ENCODE measurements at places on chromosomes 1 and 21.
A peak's percentile ranks its signal among the peaks of the same experiment; 100 is the strongest.

GRCh38 chr1:156582388-156583017 lies 3.0 kb downstream of the TTC24 start:
- no peak overlapping the region for H3K27ac ChIP-seq
- H3K4me3 ChIP-seq: no peak overlapping the region
- no peak for DNase-seq
- no peaks in the 10 kb centered on the region for H3K4me1 ChIP-seq

DNA sequence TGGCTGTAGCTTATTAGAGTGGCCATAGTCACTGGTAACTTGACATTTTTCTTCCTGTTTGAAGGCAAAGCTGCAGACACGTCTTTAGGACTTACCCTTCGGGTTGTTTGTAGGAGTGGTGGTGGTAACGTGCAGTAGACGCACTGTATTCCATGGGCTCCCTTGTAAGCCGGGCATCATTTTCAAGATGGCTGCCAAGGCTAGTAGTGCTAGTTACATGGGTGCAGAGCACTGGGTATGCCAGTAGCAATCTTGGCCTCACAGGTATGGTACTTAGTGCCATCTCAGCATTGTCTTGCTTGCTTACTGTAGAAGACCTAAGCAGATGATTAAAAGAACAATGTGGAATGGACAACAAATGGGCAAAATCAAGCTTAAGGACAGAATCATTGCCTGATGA lies 1.9 kb downstream of the YBX1 start:
- peak; percentile 25 for DNase-seq
- peak overlapping the region; percentile 80 for H3K4me3 ChIP-seq
- H3K4me1 ChIP-seq: peaks cover 67% of the 10 kb centered on the region
- peak overlapping the region; percentile 96 for H3K27ac ChIP-seq

DNA sequence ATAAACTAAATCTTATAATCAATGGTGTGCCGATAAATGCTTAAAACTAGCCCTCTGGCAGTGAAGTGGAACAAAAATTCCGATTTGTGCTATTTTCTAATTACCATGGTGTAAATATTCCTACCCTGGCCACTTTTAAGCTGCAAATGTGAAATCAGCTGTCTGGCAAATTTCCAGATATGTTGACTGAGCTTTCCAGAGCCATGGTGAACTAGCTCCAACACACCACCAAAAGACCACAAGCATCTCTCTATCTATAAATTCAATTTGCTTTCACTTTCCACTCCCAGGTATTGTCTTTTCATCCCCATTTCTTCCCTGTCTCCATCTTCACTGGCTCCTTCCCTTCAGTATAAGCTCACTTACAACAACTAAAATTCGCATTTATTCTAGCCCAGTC lies 152.3 kb upstream of the RGS18 start:
- no peaks in the 10 kb centered on the region for H3K36me3 ChIP-seq
- no peaks in the 10 kb centered on the region for H3K4me1 ChIP-seq
- H3K4me3 ChIP-seq: no peak overlapping the region

DNA sequence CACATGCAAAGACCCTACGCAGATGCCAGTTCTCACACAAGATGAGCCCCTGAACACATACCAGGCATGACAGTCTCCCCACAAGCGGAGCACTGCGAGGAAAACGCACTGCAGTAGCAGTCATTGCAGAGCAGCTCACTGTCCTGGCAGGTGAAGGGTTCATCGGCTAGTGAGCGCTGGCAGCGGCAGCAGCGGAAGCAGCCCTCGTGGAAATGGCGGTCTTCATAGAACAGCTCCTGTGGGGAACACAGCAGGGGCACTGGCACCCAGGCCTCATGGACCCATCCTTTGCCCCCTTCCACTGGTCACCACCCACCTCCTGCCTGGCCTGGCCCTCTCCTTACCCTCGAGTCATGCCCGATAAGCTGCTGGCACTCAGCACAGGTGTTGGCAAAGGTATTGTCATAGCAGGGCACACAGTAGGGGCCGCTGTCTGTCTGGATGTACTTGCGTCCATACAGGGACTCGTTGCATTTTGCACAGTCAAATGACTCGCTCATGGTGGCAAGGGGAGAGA lies 6.3 kb downstream of the FHL3 start:
- H3K36me3 ChIP-seq: peaks cover 42% of the 10 kb centered on the region
- no peaks in the 10 kb centered on the region for H3K27me3 ChIP-seq
- H3K27ac ChIP-seq: peak overlapping the region; percentile 89

DNA sequence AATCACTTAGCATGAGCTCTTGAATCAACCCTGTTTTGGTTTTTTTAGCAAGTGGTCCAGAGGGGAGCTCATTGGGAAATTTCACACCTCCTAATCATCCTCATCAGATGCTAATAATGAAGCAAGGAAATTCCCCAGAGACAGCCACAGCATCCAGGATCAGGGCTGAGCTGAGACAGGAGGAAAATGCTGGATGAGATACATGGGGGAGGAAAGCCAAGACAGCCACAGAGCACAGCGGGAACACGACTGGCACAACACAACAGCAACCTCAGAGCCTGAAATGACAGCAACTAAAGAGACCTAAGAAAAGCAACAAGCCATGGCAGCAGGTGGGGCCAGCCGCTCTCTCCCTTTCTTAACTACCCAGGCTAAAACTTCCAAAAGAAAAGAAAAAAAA lies 70.4 kb downstream of the UBR4 start:
- no peak overlapping the region for H3K27ac ChIP-seq
- no peaks in the 10 kb centered on the region for H3K27me3 ChIP-seq
- DNase-seq: no peak
- no peaks in the 10 kb centered on the region for H3K4me1 ChIP-seq

- H3K4me1 ChIP-seq: peaks cover 65% of the 10 kb centered on the region
- peak overlapping the region; percentile 89 for H3K27ac ChIP-seq
Observed at GRCh38 chr1:200890818-200891773, 3.6 kb upstream of the INAVA start.

DNA sequence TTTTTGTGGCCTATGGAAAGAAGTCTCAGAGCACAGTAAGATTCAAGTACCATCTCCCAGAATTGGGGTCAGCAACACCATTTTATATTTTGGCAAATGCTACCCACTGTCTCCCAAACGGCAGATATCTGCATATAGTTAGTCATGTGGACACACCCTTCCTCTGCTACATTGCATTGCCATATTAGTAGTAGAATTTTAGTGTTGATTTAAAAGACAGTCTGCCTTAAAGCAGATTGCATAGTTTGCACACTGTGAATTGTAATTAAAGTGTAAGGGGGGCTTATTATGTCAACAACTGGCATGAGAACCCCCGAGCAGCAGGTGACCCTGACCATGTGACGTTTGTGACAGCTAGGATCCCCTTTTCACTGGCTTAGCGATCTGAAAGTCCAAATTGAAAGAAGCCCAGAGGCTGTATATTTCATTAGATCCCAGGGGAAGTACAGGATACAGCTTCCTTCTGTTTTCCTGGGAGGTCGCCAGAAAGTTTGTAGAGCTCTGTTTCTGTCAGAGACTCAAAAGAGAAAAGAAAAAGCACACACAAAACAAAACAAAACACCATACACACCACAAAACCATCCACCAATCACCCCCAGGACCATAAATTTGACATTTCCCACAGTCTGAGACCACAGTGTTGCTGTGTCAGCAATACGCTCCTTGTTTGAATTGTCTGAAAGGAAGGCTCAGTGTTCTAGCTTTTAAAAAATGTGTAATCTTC lies 172.4 kb downstream of the NFIA start:
- H3K4me1 ChIP-seq: peaks cover 26% of the 10 kb centered on the region
- H3K36me3 ChIP-seq: peaks cover 5% of the 10 kb centered on the region
- DNase-seq: no peak
- no peak overlapping the region for H3K4me3 ChIP-seq
- H3K27me3 ChIP-seq: no peaks in the 10 kb centered on the region
- no peak overlapping the region for H3K27ac ChIP-seq

DNA sequence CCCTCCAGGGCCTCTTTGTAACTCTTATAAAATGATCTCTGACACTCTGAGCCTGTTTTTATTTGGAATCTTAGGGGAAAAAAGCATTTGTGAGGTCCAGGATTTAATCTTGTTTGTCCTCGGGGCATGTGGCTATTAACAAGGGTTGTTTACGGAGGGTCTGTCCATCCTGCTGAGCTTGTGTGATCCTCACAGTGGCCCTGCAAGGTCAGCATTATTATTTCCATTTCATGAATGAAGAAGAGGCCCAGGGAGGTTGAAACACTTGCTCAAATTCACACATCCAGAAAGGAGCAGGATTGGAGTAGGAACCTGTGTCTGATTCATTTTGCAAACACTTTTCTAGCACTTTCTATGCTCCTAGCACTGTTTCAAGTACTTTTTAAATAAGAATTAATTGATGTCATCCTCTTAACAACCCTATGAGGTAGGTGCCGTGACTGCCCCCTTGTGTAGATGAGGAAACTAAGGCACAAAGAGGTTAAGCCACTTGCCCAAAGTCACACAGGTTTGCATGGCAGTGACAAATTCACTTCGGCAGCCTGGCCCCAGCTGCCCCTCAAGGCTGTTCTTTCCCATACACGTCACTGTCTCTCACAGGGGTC lies 178.9 kb downstream of the MIS18A start:
- no peak overlapping the region for H3K27ac ChIP-seq
- no peaks in the 10 kb centered on the region for H3K4me1 ChIP-seq
- no peak overlapping the region for H3K4me3 ChIP-seq
- DNase-seq: no peak
- peaks cover 63% of the 10 kb centered on the region for H3K27me3 ChIP-seq

GRCh38 chr1:70874063-70874462 lies 173.6 kb downstream of the PTGER3 start:
- no peak overlapping the region for H3K4me3 ChIP-seq
- H3K27me3 ChIP-seq: no peaks in the 10 kb centered on the region
- no peaks in the 10 kb centered on the region for H3K36me3 ChIP-seq
- no peak for DNase-seq
- no peak overlapping the region for H3K27ac ChIP-seq
- no peaks in the 10 kb centered on the region for H3K4me1 ChIP-seq

DNA sequence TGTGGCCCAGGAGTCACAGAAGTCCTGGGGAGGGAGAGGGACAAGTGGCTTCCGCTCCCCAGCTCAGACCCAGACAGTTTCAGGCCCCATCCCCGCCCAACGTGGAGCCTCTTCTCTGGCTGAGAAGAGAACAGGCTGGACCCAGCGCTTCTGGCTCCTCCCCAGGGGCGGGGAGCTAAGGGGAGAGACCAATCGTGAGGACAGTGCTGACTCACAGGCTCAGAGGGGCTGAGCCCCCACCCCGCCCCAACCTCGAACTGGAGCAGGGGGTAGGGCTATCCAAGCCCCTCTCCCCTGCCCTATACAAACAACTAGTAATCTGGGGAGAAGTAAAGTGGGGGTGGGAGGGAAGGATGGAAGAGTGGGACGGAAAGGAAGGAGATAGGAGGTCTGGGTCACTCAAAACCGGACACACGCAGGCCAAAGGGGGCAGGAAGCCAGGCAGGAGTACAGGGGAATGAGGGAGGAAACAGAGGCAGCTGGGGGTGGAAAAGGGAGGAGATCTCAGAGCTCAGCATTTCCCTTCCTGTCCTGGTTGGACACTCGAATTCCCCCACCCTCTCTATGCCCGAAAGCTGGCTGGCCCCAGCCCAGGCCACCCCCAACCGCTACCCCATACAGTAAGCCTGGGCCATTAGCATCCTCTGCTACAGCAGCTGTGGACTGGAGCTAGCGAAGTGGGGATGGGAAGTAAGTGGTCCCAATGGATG lies at the start of gene SHC1:
Gene SHC1, minus strand, starts transcription at position 117 of the 710 bp plus-strand sequence. CDS start 221 bp downstream, outside the sequence.
- H3K27ac ChIP-seq: peak within 1 kb of the TSS; percentile 69
- peak within 1 kb of the TSS; percentile 53 for H3K4me3 ChIP-seq
- H3K4me1 ChIP-seq: peaks cover 36% of the 10 kb centered on the region

DNA sequence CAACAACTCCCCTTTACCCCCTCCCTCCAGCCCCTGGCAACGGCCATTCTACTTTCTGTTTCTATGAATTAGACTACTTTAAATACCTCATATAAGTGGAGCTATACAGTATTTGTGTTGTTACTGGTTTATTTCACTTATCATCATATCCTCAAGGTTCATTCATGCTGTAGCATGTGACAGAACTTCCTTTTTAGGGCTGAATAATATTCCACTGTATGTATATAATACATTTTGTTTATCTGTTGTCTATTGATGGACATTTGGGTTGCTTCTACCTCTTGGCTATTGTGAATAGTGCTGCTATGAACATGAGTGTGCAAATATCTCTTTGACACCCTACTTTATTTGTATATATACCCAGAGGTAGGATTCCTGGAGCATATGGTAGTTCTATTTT lies 2.2 kb downstream of the NHLH1 start:
- H3K4me1 ChIP-seq: no peaks in the 10 kb centered on the region
- no peaks in the 10 kb centered on the region for H3K27me3 ChIP-seq

- H3K36me3 ChIP-seq: no peaks in the 10 kb centered on the region
- no peaks in the 10 kb centered on the region for H3K27me3 ChIP-seq
- no peak overlapping the region for H3K27ac ChIP-seq
- no peak for DNase-seq
Observed at GRCh38 chr1:59022799-59023198, 239.0 kb upstream of the JUN start.

DNA sequence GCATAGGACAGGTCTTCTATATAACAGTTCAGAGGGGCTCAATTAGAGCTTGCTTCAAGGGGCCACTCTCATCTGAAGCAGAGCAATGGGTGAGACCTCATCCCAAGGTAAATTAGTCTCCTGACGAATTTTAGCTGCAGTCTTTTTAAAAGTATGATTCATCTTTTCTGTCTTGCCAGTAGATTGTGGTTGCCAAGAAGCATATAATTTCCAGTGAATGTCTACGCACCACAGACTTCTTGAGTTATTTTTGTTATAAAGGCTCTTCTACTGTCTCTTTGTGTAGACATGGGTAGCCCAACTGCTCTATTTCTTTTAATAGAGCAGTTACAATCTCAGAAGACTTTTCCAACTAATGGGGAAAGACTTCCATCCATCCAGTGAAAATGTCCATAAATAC lies 108.9 kb upstream of the FMN2 start:
- no peak overlapping the region for H3K4me3 ChIP-seq
- H3K36me3 ChIP-seq: no peaks in the 10 kb centered on the region
- H3K27ac ChIP-seq: no peak overlapping the region
- H3K27me3 ChIP-seq: peaks cover 3% of the 10 kb centered on the region
- no peaks in the 10 kb centered on the region for H3K4me1 ChIP-seq

DNA sequence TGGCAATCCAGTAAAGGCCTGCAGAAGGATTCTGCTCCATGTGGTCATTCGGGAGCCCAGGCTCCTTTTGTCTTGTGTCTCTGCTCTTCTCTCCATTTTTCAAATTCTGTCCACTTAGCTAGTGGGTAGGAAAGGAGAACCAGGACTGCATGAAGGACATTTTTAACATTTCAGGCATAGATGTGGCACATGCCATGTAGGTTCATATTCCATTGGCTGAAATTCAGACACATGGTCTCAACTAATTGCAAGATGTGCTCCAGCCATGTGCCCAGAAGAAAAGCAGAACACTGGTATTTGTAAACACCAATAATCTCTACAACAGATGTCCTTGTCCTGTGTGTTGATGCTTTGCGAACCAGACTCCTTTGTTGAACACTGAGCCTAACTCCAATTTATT lies 85.2 kb upstream of the WLS start:
- no peaks in the 10 kb centered on the region for H3K27me3 ChIP-seq
- H3K4me3 ChIP-seq: no peak overlapping the region
- H3K4me1 ChIP-seq: peaks cover 5% of the 10 kb centered on the region
- no peak overlapping the region for H3K27ac ChIP-seq
- no peaks in the 10 kb centered on the region for H3K36me3 ChIP-seq

GRCh38 chr1:114345930-114346479 lies 165.0 kb downstream of the TRIM33 start:
- peak overlapping the region; percentile 52 for H3K27ac ChIP-seq
- H3K27me3 ChIP-seq: peaks cover 24% of the 10 kb centered on the region
- H3K36me3 ChIP-seq: peaks cover 5% of the 10 kb centered on the region
- DNase-seq: peak; percentile 5
- peak overlapping the region; percentile 84 for H3K4me3 ChIP-seq
- H3K4me1 ChIP-seq: peaks cover 8% of the 10 kb centered on the region

- no peaks in the 10 kb centered on the region for H3K27me3 ChIP-seq
- H3K36me3 ChIP-seq: peaks cover 8% of the 10 kb centered on the region
- peaks cover 23% of the 10 kb centered on the region for H3K4me1 ChIP-seq
- no peak overlapping the region for H3K4me3 ChIP-seq
- no peak overlapping the region for H3K27ac ChIP-seq
- DNase-seq: peak; percentile 6
Observed at GRCh38 chr1:8822373-8823294, 5.2 kb upstream of the RERE start.
